Hematopoietic multipotent progenitor cell (in vitro differentiated cells): ENCODE measurements at places on chromosomes 3 and 15. TPM values are rescaled to one million over a fixed set of nuclear protein-coding genes. Genes with fewer than 3 reads are reported as not detected.

- no peak for DNase-seq
These were observed 105.3 kb upstream of the AGBL1 start for GRCh38 chr15:85974348-85974705.

DNA sequence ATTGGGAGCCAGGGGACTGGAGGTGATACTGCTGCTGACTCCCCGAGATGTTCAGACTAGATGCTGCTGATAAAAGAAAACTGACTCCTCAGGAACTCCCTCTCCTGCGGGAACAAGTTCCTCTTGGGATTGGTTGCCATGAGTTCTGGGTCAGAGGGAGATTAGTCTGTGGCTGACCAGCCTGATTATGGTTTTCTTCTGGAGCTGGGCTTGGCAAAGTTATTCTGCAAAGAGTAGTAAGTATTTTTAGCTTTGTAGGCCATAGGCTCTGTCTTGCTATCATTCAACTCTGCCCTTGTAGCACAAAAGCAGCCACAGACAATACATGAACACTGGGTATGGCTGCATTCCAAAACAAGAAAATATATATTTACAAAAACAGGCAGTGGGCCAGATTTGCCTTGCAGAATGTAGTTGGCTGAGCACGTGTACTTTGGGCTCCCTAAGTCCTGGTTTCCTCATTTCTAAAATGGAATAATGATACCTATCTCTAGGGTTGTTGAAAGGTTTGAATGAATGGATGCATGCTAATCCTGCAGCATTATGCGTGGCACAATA, 796.8 kb downstream of the AGBL1 start:
- DNase-seq: no peak

DNA sequence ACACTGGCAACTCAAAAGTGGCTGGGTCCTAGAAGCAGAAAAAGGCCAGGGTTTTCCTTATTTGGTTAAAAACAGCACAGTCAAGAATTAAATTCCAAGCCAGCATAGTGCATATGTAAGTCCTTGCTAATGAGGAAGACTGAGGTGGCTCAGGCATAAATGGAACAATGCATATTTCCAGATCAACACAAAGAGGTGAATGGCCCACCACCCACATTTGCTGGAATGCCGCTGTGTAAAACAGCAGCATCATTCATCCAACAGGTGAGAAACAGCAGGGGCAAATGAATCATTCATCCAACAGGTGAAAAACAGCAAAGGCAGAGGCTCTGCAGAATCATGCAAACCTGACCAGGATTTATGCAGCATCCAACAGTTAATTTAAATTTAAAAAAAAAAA, 32.9 kb downstream of the GPR176 start:
- no peak for DNase-seq

- no peak for DNase-seq
These were observed 108.8 kb downstream of the EPHB1 start for GRCh38 chr3:134903837-134904236.

- no peak for DNase-seq
These were observed 29.9 kb downstream of the MBNL1 start for GRCh38 chr3:152298393-152299248.

DNA sequence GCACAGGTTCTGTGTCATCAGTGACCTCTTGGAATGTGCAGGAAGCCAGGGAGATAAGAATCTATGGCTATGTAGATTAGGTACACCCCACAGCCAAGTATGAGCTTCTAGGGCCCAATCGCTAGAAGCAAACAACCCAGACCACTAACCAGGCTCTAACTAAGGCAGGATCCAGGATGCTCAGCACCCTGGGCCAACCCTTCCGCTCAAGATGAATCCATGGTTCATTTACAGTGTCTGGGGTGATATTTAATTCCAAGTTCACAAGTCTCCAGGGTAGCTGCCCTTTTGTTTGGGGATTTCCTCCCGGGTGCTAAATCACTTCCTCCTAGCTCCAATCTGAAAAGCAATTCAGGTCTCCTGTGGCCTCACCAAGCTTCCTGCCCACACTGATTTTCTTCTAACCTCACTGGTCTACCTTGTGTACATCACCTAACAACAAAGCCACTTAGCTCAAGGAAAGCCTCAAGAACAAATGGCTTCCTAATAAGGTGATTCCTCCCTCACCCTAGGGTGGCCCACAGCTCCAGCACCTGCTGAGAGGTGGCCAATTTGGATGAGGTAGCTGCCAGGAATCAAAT, 2.4 kb downstream of the EHD4 start:
- DNase-seq: peak; percentile 26

- no peak for DNase-seq
These were observed 29.5 kb upstream of the CCDC54 start for GRCh38 chr3:107347751-107348150.

DNA sequence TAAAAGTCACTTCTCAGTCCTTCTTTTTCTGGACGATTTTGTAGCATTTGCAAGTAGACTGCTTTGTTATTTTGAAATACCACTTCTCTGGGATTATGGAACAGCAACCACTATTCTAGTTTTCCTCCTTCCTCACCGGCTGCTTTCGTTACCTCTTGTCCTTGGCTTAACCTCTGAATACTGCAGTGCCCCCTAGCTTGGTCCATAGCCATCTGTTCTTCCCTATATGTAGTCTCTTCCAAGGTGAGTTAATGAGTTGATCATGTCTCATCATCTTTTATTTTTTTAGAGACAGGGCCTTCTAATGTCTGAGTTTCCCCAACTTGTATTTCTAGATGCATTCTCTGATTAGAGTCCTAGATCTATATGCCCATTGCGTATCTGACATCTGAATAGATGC, 694.3 kb downstream of the NTRK3 start:
- DNase-seq: no peak

DNA sequence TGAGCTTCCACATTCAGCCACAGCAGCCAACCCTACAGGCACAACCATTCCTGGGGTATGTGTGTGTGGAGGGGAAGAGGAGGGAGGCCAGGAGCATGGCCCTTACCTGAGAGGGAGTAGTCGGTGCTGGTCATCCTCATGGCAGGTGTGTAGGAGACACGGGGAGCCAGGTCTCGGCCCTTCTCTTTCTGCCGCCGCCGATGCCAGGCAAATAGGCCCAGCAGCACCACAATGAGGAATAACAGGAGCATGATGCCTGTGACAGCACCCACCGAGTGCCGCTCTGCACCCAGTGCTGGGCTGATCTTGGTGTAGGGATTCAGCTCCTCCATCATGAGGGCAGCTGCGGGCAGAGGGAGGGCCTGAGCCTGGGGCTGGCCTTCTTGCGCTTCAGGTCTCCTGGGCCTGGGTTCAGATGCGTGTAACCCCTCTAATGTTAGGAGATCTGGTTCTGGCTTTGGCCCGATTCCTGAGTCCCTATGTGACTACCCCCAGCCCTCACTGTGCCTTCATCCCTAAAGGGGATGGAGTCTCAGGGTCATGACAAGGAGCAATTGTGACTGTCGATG, 44.4 kb downstream of the RAB11A start:
- DNase-seq: no peak

GRCh38 chr3:23431764-23432163, 228.6 kb downstream of the UBE2E2 start:
- DNase-seq: no peak

DNA sequence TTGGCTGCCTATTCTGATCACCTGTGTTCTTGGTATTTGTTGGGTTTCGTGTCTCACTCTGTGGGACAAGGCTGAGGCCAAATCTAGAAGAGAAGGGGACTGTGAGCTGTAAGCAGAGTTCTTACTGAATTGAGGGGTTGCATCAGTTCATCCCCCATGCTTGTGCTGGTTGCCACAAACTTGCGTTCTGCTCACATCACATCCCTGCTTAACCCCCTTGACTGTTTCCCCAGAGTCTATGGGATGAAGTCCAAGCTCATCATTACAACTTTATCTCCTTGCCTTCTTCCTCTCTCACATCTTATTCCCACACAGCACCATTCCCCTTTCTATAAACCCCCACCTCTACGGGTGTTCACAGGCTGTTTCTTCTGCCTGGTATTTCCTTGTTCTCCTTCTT, 143.8 kb upstream of the ABHD17C start:
- peak; percentile 7 for DNase-seq

DNA sequence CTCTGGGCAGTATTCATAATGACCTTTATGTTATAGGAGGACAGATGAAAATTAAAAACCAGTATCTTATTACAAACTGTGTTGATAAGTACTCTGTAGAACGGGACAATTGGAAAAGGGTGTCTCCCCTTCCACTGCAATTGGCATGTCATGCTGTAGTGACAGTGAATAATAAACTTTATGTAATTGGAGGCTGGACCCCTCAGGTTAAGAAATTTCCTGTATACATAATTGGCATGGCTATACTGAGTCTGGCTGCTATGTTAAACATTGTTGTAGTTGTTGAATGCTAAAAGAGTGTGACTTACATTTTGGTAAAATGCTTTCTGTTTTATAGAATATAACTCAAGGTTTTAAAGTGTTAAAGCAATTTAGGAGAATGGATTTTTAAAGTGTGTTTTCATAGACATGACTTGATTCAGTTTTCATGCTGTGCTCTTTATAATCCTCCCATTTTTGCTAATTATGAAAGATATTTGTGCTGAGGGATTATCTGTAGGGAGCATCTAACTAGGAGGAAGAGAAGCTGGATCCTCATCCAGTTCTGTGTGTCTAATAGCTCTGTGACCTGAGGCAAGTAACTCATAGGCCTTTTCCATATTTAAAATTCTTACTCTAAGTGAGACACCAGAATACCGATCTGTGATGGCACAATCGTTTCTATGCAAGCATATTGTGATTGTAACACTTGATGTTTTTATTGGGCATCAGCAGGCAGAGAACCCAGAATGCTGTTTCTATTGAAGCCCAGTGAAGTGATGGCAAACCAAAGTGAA, 13.0 kb downstream of the KBTBD12 start:
- no peak for DNase-seq

DNA sequence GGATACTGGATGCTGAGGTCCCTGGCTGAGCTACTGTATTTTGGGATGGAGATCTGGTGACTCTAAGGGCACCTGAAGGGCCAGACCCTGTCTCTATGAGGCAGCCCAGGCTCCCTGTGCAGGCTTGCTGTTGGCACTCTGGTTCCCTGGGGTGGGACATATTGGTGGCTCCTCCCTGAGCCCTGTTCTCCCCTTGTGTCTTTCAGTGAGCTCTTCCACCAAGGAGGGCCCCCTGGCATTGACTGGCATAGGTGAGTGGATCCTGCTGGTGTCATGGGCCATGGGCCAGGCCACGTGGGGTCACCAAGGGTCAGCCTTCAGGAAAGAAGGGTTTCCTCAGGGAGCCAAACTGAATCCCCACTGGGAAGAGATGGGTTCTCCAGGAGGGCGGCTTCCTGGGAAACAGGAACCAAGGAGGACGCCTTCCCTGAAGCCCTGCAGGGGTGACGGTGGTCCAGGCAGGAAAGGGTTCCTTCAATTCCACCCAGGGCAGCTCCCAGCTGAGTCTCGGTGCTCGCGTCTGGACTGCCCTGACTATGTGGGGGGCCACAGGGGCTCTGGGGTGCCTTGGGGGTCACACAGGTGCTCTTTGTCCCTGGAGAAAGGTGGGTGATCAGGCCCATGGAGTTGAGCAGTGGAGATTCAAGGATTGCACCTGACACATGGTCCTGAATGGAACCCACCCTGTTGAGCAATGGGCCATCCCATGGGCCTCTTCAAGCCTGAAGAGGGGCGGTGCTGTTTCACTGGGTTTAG, 220.4 kb downstream of the SNRPN start:
- no peak for DNase-seq

GRCh38 chr3:177921153-177921552, 615.1 kb upstream of the KCNMB2 start:
- no peak for DNase-seq

DNA sequence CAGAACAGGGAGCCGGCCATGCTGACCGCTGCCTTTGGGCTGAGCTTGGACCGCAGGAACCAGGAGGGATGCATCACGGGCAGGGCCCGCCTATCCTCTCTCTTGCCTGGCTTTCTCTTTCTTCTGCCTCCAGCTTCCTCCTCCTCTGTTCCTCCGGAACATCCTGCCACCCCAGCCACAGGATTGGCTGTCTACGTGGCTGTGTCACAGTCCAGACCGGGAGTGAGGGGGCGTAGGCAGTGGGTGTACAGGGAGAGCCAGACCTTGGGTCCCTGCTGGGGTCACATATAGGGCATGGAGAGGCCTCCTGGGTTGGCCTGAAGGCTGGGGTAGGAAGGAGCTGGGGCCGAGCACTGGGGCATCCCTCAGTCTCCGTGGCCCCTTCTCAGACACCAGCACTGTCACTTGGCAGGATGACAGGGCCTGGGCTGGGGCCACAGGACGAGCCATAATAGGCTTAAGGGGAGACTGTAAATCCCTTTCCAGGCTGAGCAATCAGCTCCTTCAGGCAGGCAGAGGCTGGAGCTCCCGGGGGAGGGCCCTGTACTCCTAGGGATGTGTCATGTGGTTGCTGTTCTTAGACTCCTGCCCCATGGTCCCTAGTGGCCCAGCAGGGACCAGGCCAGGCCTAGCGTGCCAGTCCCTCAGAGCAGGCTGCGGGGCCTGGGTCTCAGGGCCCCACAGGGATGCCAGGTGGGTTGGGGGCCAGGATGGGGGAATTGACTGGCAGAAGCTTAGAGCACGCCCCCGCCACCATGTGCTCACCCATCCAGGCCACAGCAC, 25.4 kb downstream of the LINGO1 start:
- no peak for DNase-seq

DNA sequence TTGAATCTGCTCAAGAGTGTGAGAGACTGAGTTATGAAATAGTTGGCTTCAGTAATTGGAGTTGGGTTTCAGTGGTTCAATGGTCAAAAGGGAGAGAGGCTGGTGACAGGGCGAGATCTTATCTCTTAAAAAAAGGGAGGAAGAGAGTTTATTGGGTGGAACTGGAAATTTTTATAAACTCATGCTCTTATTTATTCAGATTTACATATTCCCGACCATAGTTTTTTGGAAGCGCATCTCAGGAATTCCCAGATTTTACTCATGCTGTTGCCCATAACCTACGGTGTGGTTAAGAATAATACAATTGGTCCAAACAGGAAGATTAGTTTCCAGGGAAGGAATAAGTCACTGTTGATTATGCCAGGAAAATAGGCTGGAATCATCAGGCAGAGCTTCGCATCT, 41.4 kb downstream of the CD200 start:
- DNase-seq: no peak

CHRD gene
- under 0.01 TPM for total RNA-seq

WDR49 gene
- 23.2 TPM for total RNA-seq

MCF2L2 gene
- 5.1 TPM for total RNA-seq

GPR27 gene
- 15.3 TPM for total RNA-seq

KCNAB1 gene
- total RNA-seq: not detected
